ENCODE measurements at places on chromosomes 2 and 18.
A peak's percentile ranks its signal among the peaks of the same experiment; 100 is the strongest.

DNA sequence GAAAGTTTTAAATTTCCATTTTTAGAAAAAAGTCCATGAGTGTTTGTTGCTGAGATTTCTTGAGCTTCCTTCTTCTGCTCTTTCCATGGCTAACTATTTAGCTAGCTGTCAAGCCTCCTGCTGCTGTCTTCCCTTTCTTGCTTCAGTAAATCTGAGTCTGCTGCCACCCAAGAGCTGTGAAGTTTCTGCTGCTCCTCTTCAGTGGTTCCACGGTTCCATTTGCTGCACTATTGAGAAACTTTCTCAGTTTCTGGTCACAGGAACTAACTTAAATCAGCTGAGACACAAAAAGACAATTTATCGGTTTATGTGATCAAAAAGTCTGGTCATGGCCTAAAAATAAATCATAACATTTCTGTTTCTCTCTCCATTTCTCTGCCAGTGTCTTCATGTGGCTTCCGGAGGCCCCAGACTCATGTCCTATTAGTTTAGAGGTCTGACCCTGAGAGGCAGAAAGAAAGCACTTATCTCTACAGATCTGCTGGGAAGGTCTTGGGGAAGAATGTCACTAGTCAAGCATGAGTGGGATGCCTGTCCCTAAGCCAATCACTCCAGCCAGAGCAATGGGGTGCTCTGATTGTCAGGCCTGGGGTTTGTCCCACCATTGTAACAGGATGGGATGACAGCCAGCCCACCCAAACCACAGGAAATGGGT, 73.0 kb upstream of the ARL4C start:
- no peak for DNase-seq

- DNase-seq, result peak; percentile 68
Measured at GRCh38 chr2:232588680-232589585, 38.4 kb downstream of the EIF4E2 start.

GRCh38 chr2:24792874-24793760, at the start of the genes CENPO and PTRHD1:
TSS of gene CENPO (plus strand) at chr2:24793425. CDS start at chr2:24793920, 495 bp downstream.
TSS of gene PTRHD1 (minus strand) at chr2:24793391. CDS start at chr2:24793377, 14 bp downstream.
- DNase-seq, result peak; percentile 93

GRCh38 chr2:27042159-27042661, 9.3 kb upstream of the AGBL5 start:
- no peak for DNase-seq

DNA sequence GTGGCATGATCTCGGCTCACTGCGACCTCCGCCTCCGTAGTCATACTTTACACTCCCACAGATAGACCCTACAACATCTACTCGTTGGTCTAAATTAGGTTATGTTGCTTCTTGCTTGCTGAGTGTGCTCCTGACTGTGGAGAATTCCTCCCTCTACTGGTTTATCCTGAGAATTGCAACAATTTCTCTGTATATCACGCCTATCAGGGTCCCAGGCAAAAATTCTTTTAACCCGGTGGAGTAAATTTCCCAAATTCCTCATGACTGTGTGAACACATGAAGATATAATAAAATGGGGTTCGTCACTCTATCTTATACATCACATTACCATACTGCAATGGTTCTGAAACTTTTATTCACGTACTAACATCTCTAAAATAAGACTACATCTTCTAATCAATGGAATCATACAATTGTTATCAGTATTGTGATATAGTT, 156.7 kb downstream of the EVA1A start:
- peak; percentile 31 for DNase-seq

DNA sequence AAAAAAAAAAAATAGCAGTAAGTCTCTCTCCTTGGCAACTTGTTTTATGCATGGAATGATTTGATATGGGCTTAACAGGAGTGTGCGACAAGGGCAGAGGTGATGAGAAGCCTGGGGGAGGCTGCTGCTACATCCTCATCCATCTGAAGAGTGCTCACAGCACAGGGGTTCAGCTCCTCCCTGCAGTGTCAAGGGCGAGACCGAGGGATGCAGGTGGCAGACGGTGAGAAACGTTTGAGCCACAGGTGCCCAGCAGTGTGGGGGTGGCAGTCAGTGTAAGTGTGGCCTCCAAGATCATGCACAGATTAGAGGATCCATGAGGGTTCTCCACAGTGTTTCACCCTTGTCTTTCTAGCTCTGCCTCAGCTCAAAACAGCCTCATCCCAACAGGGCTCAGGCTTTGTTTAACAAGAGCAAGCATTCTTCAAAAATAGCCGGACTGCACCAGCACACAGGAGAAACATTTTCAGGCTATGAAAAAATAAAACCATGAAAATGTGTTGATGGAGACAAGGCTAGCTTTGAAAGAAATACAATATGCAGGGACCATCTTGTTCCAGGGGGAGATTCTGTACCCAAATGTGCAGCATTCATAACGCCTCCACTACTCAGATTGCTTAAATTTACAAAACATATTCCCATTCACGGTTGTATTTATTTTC, 324.5 kb upstream of the MYT1L start:
- no peak for DNase-seq

GRCh38 chr2:112661656-112662305, 16.0 kb downstream of the SLC20A1 start:
- no peak for DNase-seq

GRCh38 chr2:100071335-100072043, 70.9 kb downstream of the AFF3 start:
- no peak for DNase-seq

DNA sequence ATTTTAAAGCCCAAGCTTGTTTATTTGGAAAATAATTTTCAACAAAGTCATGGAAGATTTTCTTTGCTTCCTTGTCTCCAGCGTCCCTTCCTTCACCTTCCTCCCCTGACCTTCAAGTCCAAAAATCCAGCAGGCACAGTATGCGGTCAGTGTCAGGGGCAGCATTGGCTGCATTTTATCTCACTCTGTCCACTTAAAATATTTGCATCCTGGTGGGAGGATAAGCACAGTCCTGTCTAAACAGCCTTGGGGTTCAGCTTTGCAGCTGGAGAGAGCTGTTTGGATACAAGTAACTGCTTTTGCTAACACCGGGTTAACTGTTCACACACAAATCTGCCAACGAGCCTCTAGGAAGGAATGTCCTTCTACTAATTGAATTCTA, 318.1 kb downstream of the PDE11A start:
- DNase-seq, result no peak

DNA sequence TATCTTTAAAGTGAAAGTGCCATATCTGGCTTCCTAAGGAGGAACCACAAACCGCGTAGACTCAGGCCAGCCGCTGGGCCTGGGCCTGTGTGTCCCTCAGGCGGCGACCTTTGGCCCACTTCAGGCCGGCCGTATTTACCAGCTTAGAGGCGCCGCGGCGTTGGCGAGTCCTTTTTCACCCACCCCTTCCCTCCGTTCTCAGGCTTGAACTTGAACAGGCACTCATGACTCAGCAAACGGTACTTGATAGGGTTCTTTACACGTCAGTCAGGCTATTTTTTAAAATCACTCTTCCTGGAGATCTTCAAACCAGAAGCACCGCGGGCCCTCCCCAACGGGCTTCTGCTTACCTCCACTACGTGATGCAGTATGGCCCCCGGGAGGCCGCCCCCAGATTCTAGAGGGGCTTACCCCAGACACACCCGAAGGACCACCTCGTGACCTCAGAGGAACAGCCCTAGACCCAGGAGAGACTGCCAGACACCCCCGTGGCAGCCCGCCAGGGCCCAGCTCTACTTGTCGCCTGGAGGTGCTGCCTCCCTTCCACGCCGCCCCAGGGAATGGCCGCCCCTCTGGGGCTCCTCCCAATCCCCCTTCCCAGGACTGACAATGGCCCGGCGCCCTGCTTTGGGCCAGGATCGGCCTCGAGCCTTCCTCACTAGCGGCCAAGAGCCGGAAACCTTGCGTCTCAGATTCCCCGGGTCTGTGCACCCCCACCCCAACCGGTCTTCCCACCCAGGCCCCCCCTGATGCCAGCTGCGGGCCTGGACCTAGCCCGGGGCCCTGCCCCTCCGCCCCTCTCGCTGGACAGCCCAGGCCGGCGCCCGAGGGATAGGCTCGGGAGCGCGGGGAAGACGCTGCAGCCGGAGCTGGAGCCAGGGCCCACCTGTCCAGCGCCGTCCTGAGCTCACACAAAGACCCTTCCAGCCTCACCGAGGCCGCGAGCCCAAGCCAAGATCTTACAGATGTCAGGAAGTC, 33.8 kb upstream of the IMPA2 start:
- peak; percentile 97 for DNase-seq

- DNase-seq, result no peak
Measured at GRCh38 chr2:96138179-96139145, at the start of gene ASTL. TSS of gene ASTL (minus strand) at chr2:96138502. CDS start at chr2:96138436, 66 bp downstream.
